GM04504 (cell line): ENCODE measurements at places on chromosomes 1 and 21.

GRCh38 chr1:64302971-64303370 lies 99.5 kb downstream of the UBE2U start:
- DNase-seq = peak; percentile 31

- DNase-seq = peak; percentile 92
These were observed 48.9 kb downstream of the INKA2 start for GRCh38 chr1:111690306-111690617.

- DNase-seq = no peak
These were observed 3.2 kb upstream of the SRRM1 start for GRCh38 chr1:24639881-24640280.

GRCh38 chr1:99645203-99645602 lies 710 bp upstream of the PALMD start:
- no peak for DNase-seq

- DNase-seq = no peak
These were observed 268.4 kb upstream of the DUSP10 start for GRCh38 chr1:222010306-222010705.
